Stomach (tissue), 19 donors: ENCODE measurements at places on chromosomes 4 and X. TPM values are rescaled to one million over a fixed set of nuclear protein-coding genes. Genes with fewer than 3 reads are reported as not detected.
A peak's percentile ranks its signal among the peaks of the same experiment; 100 is the strongest.

Gene EMCN
- polyA plus RNA-seq = 3.3 TPM

Gene MAGEB10
- polyA plus RNA-seq = not detected

Gene TMPRSS11F
- 1.4 TPM for polyA plus RNA-seq

Gene GLUD2
- polyA plus RNA-seq = 0.18 TPM

Gene SRPX2
- polyA plus RNA-seq = 16.7 TPM

Gene GK
- polyA plus RNA-seq = 5.8 TPM

Gene NIPAL1
- polyA plus RNA-seq = 0.76 TPM

Gene P2RY4
- not detected for polyA plus RNA-seq

Gene PRSS12
- 10.1 TPM for polyA plus RNA-seq

Gene CSAG1
- polyA plus RNA-seq = not detected

Gene MAPK10
- 5.1 TPM for polyA plus RNA-seq

Gene SMPX
- not detected for polyA plus RNA-seq

DNA sequence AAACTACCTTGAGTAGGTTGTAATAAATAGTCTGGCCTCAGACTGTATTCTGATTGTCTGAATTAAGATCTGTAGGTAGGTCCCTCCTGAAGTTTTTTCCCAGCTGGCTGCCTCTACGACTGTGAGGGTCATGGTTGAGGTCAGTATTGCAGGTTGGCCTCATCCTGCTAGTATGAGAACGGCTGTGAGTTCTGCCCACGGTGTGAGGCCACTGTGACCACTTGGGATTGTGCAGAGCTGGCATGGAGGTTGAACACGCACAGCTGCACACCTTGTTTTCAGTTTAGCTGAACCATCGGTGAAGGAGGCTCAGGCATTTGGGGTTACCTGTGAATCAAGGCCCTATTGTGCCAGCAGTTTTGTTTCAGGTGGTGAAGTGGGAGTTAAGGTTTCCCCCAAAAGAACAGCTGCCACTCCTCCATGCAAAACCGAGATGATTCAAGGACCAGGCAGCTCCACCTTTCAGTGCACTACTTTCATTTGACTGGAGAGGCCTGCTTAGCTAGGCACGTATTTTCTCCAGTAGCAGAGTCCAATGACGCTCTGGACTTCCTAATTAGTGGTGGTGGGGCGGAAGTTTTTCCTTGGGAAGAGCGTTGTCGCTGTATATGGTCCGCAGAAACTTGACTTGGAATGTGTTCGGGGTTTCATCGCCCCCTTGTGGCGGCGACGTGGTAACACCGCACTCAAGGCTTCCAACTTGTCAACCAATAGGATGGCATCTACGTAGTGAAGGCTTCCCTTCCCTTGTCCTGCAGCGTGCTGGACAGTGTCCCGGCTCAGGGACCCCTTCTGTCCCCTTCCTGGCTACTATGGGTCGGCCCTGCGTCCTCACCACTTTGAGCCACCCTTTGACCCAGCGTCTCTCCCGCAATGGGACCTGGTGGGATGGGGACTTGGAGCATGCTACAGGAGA, 13.8 kb downstream of the CMC4 start:
- peak; percentile 68 for DNase-seq

DNA sequence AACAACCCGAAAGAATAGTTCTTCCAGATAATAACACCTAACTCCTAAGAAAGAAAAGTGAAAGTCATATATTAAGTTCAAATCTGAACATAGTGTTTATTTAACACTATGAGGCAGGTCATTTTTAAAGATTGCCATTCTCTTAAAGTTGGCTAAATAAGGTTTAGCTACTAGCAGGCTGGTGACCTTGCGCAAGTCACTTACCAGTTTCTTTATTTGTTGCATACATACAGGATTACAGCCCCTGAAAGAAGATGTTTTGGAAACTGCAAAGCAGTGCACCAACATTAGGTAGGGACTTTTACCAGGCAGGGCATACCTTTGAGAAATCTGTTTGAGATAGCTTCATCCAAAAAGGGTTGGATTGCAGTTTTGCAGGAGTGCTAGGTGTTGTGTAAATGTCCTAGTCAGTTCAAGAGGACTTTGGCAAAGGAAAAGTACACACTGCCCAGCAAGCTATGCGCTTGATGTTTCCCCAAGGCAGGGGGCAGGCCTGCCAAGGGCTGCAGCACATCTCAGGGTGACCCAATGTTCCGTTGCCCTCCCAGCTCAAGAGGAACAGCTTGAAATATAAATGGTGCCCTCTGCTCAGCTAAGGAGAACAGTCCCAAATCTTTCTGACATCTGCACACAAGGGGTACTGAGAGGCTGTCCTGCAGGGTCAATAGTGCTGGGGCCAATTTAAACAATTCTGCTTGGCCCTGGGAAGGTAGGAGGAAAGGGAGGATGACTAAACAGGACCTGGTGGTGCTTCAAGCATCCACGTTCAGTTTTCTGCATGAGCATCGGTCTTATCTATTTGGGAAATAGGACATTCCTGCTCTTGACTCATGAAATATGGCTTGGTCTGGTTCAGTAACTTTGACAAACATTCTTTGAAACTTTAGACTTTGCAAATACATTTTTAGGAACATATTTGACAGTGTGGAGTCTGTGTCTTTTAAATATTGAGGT, 130.8 kb downstream of the COL4A6 start:
- DNase-seq = no peak

DNA sequence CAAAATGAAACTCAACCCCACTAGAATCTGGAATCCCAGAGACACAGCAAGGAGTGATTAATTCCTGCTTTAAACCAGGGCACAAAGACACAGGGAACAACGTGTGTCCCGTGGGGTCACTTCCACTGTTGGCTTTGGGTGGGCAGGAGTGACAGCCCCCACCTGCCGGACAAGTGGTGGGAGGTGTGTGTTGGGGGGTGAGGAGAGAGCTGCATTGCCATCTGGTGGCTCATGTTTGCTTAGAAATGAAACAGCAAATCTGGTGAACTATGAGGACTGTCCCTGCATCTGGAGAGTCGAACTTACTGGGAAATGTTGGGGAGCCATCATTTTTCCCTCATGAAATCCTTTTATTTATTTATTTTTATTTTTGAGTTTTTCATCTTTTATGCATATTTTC, 75.9 kb upstream of the AFAP1 start:
- peak; percentile 57 for DNase-seq

- DNase-seq = no peak
Observed at GRCh38 chr4:53622739-53623151, 31.5 kb upstream of the LNX1 start.

GRCh38 chr4:53208753-53209152, 157.1 kb downstream of the SCFD2 start:
- no peak for DNase-seq

GRCh38 chr4:150131581-150132228, 53.5 kb downstream of the DCLK2 start:
- DNase-seq = no peak

DNA sequence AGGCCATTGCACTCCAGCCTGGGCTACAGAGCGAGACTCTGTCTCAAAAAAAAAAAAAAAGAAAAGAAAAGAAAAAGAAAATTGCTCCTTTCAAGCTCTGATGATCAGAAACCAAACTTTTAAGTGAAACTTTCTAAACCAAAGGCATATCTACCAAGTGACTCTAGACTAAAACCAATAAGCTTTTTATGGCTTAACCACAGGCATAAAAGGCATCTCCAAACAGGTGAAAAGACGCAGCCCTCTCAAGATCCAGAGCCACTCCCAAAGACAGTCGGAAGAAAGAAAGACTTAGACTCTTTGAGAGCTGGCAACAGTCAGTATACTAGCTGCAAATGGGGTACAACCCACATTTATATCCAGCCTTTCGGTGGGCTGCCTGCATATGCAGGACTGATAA, 117.1 kb upstream of the AP1S2 start:
- no peak for DNase-seq

GRCh38 chrX:137071596-137071995, 37.8 kb upstream of the GPR101 start:
- no peak for DNase-seq

GRCh38 chrX:12301288-12301687, 163.0 kb downstream of the FRMPD4 start:
- DNase-seq = no peak

DNA sequence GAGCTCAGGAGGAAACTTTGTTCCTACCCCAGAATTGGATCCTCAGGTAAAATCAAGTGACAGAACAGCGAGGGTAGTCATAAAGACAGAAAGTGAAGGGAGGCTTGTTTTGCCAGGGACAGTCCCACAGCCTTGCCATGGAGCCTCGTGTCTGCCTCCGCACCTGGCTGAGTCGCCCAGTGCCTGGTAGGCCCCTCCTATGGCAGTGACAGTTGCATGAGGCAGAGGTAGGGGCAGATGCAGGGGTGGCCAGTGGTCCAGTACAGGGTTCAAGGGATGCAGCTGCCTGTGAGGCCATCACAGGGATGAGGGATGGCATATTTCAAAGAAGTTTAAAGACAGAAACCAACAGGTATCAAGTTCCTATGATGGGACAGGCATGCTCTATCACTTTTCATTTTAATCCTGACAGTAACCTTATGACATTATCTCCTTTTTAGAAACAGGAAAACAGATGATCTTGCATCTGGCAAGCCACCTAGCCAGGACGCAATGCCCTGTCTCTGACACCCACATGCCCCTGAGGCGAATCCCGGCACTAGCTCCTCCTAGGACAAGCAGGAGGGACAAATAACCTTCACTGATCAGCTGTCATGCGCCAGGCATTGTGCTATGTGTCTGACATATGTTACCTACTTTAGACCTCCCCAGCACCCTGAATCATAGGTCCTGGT, 127.4 kb upstream of the ENPP6 start:
- DNase-seq = no peak

- DNase-seq = no peak
Observed at GRCh38 chrX:71225009-71225408, 2.0 kb downstream of the GJB1 start.

DNA sequence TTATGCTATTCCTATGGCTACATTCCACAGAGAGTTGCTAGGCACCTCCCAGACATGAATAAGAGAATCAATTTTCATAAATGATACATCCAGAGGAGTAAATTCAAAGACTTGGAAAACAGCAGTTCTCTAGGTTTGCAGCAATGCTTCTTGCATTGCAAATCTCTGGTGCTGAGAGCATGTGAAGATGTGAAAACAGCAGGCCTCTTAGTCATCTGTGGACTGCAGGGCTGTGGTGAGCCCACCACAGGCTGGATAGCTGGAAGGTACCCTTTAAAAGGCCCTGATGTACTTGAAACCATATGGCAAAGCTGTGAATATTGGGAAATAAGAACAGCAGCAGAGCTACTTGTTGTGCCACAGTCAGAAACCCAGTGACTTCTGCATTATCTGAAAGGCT, 2135.9 kb downstream of the ARAP2 start:
- no peak for DNase-seq

DNA sequence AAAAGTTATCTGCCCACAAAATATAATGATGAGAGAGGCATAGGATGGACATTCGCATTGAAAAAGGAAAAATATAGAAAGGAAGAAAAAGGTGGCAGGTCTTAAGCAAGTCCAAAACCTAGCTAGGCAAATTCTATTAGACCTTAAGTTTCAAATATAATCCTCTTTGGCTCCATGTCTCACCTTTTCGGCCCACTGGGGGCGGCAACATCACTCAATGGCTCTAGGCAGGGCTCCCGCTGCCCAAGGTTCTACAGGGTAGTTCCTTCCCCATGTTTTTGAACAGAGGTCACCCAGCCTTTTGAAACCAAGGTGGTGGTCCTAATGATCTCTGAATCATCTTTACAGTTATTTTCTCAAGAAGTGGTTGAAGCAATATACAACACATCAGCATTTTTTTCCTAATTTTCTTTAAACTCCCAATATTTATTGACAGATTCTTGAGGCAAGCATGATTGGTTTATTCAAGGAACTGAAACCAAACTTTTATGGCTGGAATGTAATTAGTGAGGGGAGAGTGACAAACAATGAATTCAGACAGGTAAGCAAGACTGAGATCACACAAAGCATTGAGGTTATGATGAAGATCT, 309.4 kb downstream of the ANTXR2 start:
- no peak for DNase-seq

- DNase-seq = no peak
Observed at GRCh38 chr4:11483046-11483445, 54.4 kb upstream of the HS3ST1 start.

GRCh38 chr4:156501962-156502361, 469.6 kb downstream of the PDGFC start:
- DNase-seq = no peak

GRCh38 chrX:40987413-40987812, 97.8 kb upstream of the USP9X start:
- DNase-seq = no peak
